ENCODE measurements at places on chromosomes 1 and 21.

DNA sequence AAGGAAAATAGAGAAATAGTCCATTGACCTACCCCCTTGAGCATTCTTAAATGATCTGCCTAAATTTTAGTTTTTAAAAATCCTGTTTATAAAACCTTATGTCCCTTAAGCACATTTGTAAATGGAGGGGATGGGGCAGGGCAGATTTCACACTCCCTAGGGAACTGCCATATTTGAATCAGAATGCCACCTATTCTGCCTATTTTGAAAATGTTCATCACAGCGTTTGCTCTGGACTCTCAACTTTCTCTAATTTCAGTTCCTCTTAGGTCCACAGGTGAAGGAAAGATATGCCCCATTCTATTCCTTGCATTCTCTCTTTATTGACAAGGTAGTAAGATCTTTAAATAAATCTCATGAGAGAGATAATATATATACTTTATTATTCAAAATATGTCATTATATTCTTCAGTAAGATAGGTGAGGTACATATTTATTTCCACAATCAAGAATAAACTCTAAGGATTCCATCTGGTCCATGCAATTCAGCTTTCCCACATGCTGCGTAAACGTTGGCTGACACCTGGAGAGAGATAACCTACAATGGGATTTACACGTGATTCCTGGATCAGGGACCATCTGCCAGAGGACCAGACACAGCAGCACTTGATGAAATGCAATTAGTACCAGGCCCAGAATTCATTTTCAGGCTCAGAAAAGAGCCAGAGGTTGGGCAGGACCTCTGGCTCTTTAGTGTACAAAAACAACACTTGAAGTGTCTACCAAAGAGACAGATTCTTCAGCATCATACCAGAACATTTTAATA, 1.2 kb upstream of the LPGAT1 start:
- no peak for DNase-seq

DNA sequence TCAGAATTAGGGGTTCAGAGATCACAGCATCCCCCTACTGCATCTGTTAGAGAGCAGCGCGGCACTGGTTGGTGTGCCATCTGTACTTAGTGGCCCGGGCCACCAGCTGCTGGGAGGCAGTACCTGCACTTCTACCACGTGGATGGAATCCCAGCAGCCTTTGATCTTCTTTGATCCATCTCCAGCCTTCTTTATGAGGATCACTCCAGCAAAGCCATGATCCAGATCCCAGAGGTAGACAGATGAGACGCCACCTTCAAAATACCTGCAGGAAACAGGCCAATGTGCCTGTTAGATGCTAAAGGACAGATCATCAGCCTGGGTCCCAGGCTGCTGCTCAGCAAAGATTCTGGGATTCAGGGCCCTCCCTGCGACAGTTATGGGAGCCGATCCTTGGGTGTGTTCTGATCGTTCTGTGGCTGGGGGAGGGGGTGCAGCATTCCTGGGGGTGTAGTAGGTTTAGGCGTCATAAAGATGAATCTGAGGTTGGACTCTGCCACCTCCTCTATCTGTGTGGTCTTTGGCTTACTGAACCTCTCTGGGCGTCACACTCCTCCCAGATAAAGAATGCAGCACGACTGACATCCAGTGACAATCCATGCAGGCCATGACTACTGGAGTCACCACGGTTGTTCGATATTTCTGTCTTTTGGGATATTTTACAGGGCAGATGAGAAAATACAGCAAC, 45.3 kb downstream of the SLC66A1 start:
- no peak for DNase-seq

DNA sequence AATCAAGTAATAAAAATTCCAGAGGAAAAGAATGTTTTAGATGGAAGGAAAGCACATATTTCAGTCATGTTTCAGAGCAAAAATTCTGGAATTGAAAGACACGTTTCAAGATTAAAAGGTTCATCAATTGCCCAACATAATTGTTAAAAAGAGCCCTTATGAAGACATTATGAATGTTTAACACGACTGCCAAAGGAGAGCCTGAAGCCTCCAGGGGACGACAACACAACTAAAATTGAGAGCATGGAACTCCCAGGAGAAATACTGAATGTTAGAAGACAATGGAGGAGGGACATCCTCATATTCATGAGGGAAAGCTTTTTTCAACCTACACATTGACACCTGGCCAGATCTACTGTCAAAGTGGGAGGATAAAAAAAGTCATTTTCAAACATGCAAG, 16.0 kb downstream of the OR2T11 start:
- no peak for DNase-seq

- no peak for DNase-seq
Observed at GRCh38 chr1:110136911-110137310, 13.4 kb upstream of the SLC6A17 start.

DNA sequence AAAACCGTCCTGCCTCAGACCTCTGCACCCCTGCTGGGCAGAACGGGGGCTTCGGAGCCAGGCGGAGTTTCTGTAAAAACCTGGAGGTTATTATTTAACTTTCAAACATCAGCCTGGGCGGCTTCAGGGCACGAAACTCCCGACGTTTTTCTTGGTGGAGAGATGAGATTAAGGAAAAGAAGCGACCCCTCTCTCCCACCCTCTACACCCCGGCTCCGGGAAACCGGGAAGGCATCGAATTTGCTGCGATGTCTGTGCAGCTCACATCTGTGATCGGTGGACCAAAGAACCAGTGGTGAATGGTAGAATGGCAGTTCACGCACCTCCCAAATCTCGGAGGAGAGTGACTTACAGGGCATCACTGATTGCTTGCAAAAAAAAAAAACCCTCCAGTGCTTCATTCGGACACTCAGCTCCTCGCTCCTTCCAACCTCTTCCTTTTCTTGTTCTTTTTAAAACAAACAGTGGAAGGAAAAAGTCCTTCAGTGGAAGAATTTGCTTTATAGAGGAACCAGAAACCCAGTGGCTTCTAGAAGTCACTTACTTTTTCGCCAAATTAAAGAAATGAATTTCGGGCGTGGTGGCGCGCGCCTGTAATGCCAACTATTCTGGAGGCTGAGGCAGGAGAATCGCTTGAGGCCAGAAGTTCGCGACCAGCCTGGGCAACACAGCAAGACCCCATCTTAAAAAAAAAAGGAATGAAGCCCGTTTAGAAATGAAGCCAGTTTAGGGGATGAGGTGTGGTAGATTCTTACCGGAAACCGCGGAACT, 884 bp downstream of the PHACTR4 start:
- no peak for DNase-seq
